ENCODE measurements at places on chromosomes 16 and 17.

GRCh38 chr17:4214157-4214556, 49.6 kb downstream of the ANKFY1 start:
- no peak for DNase-seq

- no peak for DNase-seq
Measured at GRCh38 chr16:9499941-9500593, 408.6 kb downstream of the HAPSTR1 start.

- DNase-seq = no peak
Measured at GRCh38 chr16:89200124-89200849, at the start of gene SLC22A31. SLC22A31 (minus strand) TSS chr16:89200537; CDS start chr16:89200501, 36 bp downstream.

DNA sequence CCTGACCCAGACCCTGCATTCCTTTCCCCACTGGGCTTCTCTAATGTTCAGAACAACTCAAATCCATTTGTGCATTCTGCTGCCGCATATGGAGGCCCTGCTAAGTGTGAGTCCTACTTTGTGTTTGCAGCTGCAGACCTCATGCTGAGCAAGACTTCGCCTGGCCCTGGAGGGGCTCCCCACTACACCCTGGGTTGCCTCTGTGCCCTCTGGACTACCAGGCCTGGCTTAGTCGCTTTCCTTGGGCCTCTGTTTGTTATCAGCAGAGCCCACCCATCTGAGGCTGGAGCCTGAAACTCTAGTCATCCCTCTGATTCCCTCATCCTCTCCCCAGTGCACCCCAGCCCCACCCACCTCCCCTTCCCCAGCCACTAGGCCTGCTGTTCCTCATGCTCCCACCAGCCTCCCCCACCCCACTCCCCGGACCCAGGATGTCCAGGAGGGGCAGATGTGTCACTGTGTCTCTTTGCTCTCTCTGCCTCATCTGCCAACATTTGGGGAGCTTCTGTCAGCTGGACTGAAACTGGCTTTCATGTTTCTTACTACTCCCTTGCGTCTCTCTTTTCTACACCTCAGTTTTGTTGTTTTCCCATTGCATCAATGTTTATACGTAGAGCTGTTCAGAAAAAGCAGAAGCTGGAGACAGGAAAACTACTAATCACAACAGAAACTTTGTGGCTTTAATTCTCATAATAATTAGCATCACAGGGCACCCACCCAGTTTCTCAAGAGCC, 17.9 kb upstream of the CD300E start:
- DNase-seq = no peak

DNA sequence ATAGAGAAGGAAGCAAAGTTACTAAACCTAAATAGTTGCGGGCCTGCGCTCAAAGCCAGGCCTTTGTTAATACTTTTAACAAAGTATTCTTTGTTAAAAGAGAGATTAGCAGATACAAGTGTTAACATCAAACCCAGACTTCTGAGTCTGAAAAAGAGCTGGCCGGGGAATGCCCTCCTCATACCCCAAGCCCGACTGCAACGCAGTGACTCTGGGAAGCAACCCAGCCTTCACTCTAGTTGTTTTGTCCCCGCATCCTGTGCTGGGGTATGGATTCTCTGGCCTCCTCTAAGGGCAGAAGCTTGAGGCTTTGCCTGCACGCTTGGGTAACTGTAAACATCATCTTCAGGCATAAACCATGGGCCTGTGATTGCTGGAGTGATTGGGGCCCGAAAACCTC, 48.3 kb downstream of the ADCY7 start:
- DNase-seq = no peak

DNA sequence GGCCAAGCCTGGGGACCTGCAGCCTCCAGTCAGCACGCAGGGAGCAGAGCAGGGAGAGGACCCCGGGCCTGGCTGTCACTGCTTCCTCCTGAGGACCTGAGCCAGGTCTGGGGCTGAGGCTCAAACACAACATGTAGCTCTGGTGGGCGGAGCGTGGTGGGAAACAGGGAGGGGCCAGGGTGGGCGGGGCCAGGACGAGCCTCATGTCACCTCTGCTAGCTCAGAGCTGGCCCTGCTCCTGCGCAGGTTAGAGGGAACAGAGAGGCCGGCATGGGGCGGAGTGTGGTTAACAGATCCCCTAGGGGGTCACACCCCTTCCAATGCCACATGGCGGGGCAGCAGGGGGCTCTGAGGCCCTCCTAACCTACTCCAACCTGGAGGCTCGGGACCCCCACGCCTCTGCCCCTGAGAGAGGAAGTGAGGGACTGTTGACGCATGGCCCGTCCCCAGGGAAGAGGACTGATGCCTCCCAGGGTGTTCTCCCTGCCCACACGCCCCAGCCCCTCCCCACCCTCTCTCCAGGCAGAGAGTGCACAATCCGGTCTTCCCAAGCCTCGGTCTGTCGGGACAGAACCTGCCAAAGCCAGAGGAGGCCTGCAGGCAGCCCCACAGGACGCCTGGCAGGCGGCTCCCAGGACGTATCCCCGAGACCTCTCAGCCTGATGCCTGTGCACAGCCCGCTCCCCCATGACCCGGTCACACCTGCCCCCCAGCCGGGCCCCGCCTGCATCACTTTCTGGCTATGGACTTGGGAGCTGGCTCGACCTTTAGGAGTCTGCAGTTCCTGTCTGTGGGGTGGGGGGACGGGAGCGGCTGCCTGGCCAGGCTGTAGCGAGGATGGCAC, 15.2 kb downstream of the PIEZO1 start:
- DNase-seq = no peak

DNA sequence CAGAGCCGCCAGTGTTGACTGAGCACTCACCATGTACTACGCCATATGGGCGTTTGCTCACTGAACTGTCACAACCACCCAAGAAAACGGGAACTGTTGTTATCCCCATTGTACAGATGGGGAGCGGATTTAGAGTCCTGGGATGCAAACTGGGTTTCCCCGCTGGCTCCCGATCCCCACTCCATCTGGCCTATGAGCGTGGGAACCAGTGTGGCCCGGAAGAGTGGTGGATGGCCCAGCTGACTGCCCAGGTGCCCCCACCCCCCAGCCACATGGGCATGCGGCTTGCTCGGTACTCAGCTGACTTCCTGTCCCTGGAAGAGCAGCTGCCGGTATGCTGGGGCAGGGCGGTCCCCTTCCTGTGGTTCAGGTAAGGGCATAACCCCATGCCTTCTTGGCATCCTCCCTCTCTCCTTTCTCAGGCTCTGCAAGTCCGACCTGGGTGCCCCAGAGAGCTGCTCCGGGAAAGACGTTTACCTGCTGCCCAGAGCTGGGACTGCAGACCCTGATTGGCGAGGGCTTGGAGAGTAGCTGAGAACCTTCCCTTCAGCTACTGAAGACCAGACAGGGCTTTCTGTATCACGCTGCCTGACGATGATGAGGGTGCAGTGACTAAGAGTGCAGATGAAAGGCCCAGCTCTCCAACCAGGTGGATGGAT, 16.2 kb downstream of the SOCS3 start:
- DNase-seq = no peak

GRCh38 chr17:60244656-60245055, 94.9 kb downstream of the CA4 start:
- no peak for DNase-seq

GRCh38 chr16:4515611-4516233, 22.9 kb downstream of the CDIP1 start:
- DNase-seq = no peak

DNA sequence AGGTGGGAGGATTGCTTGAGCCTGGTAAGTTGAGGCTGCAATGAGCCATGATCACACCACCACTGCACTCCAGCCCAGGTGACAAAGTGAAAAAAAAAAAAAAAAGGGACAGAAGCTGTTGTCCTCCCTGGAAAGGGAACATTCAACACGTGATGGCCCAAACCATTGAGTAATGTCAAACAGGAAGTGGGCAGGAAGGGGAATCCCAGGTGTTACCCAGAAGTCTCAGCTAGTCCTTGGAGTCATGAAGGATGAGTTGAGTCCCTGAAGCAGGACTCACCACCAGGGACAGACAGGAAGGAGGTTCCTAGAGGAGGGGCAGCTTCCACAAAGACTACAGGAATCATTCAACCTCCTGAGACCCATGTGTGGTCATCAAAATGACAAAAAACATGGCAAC, 19.8 kb upstream of the CMIP start:
- DNase-seq = no peak

- no peak for DNase-seq
Measured at GRCh38 chr16:77404775-77405174, 30.1 kb downstream of the ADAMTS18 start.

- no peak for DNase-seq
Measured at GRCh38 chr17:57092171-57092570, 7.1 kb downstream of the AKAP1 start.

DNA sequence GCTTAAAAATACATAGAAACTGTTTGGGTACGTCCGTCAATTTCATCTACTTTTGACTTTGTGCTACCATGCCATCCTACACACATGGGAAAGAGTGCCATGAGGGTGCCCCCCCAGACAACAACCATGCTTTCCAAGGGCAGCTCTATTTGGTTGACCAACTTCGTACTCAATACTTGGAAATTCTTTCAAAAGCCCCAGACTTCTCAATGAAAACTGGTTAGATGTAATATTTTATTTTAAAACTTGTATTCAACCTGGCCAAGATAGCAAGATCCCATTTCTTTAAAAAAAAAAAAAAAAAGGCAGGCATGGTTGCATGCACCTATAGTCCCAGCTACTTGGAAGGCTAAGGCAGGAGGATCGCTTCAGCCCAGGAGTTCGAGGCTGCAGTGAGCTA, 98.4 kb downstream of the PARN start:
- DNase-seq = no peak

- no peak for DNase-seq
Measured at GRCh38 chr16:55906123-55906522, 30.9 kb upstream of the CES5A start.

DNA sequence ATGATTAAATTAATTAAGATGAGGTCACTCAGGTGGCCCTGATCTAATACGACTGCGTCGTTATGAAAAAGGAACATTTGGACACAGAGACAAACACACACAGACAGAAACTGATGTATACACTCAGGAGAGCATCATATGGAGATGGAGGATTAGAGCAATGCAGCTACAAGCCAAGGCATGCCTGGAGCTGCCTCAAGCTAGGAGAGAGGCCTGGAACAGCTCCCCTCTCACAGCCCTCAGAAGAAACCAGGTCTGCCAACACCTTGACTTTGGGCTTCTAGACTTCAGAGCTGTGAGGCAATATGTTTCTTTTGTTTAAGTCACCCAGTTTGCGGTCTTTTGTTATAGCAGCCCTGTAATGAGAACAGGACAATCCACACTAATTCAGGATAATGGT, 318.9 kb downstream of the HS3ST3B1 start:
- DNase-seq = no peak

DNA sequence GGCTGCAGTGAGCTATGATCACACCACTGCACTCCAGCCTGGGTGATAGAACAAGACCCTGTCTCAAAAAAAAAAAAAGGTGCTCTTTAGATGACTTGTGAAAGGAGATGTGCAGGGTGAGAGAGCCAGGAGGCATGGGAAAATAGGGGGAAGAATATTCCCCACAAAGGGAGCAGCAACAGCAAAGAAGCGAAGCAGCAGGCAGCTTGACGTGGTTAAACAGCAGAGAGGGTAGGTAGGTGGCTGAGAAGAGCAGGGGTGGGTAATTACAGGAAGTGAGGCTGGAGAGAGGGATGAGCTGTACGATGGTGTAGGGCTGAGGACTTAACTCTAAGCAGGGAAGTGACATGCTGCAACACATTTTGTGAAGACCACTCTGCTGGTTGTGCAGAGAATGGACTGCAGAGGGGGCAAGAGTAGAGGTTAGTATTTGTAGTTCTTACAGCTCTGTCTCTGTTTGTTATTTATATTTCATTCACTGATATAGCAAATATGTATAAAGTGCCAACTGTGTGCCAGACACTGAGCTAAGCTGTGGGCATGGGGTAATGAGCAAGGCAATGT, 1.6 kb downstream of the HEATR3 start:
- no peak for DNase-seq

- DNase-seq = no peak
Measured at GRCh38 chr17:35560703-35561102, at the start of gene SLFN14. SLFN14 (minus strand) TSS chr17:35560819; CDS start chr17:35558062, 2,757 bp downstream.

GRCh38 chr16:75679366-75679765, 2.6 kb upstream of the CPHXL2 start:
- no peak for DNase-seq

DNA sequence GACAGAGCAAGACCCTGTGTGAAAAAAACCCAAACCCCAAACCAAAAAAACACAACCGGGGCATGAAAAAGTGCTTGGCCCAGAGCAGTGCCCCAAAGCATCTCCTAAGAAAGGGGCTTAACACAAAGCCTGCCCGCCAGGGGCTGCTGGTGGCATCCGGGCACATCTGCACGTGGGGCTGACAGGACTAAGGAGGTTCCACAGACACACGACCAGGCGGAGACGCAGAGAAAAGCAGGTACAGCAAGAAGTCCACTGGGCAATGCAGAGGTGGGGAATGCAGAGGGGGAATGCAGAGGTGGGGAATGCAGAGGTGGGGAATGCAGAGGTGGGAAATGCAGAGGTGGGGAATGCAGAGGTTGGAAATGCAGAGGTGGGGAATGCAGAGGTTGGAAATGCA, 109.2 kb downstream of the ZNF778 start:
- no peak for DNase-seq

DNA sequence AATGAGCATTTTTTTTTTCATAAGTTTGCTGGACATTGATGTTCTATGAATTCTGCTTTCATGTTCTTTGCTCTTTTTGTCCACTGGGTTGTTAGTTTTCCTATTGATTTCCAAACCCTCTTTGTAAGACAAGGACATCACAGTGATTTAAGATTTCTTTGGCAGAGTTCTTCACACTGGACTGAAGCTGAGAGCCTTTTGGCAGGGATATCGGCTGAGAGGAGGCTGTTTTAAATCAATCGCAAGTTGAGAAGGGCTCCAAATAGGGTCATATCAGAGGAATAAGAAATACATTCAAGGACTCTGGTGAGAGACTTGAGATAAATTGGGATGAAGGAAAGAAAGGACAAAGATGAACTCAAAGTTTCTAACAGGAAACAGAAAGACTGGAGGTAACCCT, 165.8 kb upstream of the AXIN2 start:
- no peak for DNase-seq

- no peak for DNase-seq
Measured at GRCh38 chr17:18159551-18160120, 24.0 kb upstream of the ALKBH5 start.

- DNase-seq = no peak
Measured at GRCh38 chr16:85486256-85486915, 126.7 kb upstream of the GSE1 start.

DNA sequence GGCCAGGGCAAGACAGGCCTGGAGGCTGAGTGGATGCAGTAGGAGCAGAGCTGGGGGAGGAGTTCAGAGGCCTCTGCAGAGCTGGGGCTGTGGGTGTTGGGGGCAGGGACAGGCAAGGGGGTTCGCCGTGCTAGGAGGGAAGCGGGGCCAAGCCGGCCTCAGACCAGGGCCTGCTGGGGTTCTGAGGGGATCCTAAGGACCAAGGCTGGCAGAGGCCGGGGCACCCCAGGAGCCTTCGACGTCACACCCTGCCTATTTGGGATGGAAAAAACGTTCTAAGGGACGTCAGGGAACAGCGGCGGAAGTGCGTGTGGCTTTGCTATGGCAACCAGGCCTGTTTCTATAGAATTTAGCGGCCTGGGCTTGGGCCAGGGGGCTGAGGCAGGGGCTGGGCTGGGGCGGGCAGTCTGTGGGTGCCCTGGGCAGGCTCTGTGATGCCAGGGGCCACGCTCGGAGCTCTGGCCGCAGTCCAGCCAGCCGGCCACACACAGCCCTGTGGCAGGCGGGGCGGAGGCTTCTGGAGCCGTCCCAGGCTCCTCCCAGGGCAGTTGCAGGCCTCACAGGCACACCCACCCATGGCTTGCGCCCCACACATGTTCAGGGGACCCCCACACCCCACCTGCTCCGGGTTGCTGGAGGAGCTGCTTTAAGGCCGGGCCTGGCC, 3.7 kb downstream of the TRAF7 start:
- no peak for DNase-seq

- peak; percentile 37 for DNase-seq
Measured at GRCh38 chr16:67173808-67174705, 3.7 kb downstream of the NOL3 start.
